ENCODE measurements at places on chromosomes 16 and 17.

DNA sequence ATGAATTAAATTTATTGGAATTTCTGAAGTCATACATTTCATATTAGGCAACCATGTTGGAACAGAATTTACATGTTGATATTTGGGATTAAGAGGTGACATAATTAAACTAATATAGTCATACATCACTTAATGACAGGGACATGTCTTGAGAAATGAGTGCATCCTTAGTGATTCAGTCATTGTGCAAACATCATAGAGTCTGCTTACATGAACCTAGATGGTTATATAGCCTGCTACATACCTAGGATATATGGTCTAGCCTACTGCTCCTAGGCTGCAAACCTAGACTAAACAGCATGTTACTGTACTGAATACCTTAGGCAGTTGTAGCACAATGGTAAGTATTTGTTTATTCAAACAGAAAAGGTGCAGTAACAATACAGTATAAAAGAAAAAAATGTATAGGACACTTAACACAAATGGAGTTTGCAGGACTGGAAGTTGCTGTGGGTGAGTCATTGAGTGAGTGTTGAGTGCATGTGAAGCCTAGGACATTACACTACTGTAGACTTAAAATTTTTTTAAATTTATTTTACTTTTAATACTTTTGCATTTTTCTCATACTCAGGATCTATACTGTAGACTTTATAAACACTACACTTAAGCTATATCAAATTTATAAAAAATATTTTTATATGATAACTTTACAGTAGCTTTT lies 85.6 kb downstream of the OMG start:
- DNase-seq: no peak

GRCh38 chr17:40431231-40431602 lies 12.0 kb upstream of the IGFBP4 start:
- DNase-seq: no peak

GRCh38 chr17:75806822-75807500 lies 22.4 kb downstream of the UNK start:
- no peak for DNase-seq

DNA sequence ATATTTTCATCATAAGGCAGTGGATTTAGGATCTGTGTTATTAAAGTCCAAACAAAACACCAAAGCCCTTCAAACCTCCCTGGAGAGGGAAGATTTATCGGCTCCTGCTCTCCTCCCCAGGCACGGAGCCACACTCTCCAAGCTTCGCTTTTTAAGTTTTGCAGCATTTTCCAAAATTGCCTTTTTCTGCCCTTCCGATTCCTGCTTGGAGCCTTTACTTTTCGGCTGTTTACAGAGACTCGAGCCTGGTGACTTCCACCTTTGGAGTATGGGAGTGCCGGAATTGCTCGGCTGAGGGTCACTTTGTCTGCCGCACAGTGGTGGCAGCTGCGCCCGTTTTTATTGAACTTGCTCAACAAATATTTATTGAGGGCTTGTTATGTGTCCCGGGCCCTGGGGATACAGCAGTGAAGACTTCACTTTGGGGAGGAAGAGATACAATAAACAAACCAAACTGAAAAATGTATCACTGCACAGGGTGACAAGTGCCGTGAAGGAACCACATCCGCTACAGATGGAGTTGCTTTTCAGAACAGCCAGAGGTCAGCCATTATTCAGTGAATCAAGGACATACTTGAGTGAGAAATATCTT lies 185.5 kb downstream of the NTN1 start:
- no peak for DNase-seq

GRCh38 chr17:32523017-32523680 lies 36.4 kb downstream of the CDK5R1 start:
- no peak for DNase-seq

DNA sequence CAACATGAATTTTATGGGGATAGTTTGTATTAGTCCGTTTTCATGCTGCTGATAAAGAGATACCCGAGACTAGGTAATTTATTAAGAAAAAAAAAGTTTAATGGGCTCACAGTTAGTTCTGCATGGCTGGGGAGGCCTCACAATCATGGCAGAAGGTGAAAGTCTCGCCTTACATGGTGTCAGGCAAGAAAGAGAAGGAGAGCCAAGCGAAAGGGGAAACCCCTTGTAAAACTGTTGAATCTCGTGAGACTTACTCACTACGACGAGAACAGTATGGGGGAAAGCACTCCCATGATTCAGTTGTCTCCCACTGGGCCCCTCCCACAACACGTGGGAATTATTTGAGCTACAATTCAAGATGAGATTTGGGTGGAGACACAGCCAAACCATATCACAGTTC lies 181.5 kb downstream of the PRKCA start:
- DNase-seq: no peak

DNA sequence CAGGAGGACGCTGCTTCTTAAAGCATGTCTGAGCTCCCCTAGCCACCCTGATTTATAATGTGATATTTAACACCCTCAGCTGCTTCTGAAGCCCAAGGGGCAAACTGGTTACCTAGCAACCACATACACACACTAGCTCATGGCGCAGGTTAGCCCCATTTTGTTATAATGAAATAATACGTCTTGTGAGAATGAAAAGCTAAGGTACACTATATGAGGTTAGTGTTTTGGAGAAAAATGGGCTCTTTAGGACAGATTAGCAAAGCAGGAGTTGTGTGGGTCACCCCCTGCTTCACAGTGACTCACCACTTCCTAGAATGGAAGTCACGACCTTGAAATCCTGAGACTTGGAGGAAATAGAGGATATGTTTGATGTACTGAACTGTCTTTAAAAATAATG lies 404.8 kb upstream of the HSBP1 start:
- DNase-seq: no peak

- no peak for DNase-seq
These were observed 145.3 kb downstream of the IRF8 start for GRCh38 chr16:86044241-86044671.

GRCh38 chr17:39767147-39767546 lies 29.4 kb downstream of the GRB7 start:
- DNase-seq: no peak

- no peak for DNase-seq
These were observed 8.0 kb downstream of the SYNGR3 start for GRCh38 chr16:1997494-1998359.

- no peak for DNase-seq
These were observed 47.5 kb upstream of the CLEC3A start for GRCh38 chr16:77974883-77975282.

GRCh38 chr17:49359990-49360795 lies 1.9 kb downstream of the ZNF652 start:
- DNase-seq: no peak

DNA sequence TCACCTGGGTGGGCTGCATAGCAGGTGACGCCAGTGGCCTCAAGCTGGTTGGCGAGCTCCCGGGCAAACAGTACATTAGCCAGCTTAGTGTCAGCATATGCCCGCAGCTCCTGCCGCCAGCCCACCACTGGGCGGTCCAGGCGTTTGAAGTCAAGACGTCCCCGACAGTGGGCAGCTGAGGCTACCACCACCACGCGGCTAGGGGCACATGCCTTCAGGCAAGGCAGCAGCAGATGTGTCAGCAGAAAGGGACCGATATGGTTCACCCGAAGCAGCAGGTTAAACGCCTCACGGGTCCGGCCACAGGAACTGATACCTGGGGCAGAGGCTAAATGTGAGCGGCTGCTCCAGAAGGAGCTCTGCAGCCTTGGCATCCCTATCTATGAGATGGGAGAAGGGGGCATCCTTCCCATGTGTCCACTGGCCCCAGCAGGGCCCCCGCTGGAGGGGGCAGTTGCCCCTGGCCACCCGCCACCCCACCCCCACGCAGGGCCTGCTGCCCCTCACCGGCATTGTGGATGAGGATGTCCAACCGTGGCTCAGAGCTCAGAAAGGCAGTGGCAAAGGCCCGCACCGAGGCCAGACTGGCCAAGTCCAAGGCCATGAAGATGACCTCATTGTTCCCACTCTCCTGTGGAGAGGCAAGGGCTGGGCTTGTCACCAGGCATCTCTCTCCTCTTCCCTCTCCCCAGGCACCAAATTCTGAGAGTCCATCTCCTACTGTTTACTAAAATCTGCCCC lies 1.7 kb downstream of the DHRS13 start:
- no peak for DNase-seq

DNA sequence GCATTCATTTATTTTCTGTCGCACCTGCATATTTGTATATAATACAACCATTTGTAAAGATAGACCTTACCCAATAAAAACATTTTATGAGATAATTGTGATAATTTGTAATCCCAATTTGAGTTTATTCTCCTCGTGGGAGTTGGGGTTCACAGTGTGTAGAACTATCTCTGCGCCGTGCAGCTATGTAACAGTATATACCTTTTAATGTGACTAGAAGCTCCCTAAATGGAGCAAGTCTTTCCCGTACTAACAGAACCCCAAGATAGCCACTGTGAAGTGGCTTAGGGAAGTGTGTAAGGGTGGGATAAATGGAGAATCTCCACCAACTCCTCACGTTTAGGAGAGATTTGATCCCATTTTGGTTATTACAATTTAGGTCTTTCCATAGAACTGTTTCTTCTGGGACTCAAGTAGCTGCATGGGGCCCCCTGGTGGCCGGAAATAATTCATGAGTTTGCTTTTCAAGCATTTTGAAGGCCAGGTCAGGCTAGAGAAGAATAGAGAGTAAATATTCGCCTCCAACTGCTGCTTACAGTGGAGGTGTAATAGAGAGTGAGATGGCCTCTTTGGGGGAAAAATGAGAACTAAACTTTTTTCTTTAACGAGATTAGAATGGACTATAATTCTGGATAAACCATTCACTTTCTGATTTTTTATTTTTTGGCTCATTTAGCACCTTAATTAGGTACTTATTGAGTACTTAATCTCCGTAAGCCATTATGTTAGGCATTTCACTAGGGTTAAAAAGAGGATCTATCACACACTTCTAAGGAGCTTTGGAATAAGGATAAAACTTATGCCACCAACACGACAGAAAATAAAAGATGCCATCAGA lies 4.5 kb downstream of the TMEM100 start:
- DNase-seq: peak; percentile 61

GRCh38 chr16:28179354-28179753 lies 32.4 kb downstream of the XPO6 start:
- DNase-seq: no peak

- DNase-seq: no peak
These were observed 470 bp downstream of the KRT23 start for GRCh38 chr17:40936976-40937375.

DNA sequence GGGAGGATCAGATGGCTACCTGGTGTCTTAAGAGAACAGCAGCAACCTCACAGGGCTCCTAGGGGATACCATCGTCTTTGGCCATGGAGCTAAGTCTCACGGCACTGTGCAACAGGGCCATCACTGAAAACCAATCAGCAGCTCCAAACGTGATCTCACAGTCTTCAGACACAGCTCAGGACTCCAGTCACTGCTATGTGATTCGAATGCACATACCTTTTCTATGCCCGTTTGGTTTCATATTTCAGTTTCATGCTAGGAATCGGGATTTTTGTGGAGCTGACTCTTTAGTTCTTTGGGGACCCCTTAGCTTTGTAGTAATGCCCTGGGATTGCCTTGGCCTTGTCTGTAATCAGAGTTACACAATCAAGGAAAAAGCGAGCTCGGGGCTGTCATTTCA lies 162.8 kb upstream of the CDH11 start:
- DNase-seq: no peak

DNA sequence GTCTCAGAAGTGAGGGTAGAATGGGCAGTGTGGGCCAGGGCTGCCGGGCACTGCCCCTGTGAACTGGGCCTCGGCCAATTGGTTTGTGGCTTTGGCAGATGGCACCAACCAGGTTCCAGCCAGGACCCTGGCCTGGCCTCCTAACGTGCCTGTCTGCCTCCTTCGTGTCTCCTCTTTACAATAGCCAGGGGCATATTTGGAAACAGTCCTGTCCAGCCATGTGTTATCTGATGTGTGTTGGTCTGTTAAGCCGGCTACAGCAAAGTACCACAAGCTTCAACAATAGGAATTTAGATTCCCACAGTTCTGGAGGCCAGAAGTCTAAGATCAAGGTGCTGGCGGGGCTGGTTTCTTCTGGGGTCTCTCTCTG lies 14.6 kb downstream of the CRISPLD2 start:
- DNase-seq: no peak

- DNase-seq: no peak
These were observed 19.7 kb downstream of the CYB5B start for GRCh38 chr16:69443927-69444631.

DNA sequence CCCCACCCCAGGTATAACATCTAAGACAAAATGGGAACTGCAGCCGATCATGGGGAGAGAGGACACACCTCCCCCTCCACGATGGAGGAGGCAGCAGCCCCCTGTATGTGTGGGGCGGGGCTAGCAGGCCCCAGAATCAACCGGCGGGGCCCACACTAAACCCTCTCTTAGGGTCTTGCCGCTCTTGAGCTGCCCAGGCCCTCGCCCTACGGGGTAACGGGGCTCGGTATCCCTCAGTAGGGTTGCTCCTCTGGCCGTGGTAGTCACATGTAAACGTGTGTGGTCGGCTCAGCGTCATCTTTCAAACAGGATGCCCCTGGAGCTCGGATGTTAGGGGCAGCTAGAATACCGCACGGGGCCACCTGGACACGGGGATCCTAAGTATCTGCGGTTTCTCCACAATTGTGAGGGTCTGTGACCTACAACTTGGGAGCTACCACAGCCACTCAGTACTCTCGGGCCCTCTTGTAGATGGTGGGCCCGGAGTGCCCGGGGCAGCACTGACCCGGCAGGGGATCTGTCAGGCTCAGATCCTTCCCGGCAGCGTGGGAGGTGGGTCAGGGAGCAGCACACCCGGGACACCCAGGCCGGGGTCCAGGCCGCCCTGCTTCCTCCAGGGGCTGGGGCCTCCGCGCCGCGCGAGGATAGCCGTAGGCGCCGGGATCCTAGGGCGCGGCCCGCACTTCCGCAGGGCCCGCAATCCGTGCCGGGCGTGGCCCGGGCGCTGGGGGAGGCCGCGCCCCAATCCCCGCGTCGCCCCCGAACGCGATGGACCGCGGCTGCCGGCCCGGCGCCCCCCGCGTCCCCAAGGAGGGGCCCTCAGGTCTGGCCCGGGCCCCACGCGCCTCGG lies 781 bp downstream of the ARHGDIA start:
- peak; percentile 25 for DNase-seq

GRCh38 chr17:43129671-43130010 lies 4.5 kb upstream of the BRCA1 start:
- DNase-seq: no peak

- peak; percentile 82 for DNase-seq
These were observed 19.0 kb downstream of the SPIRE2 start for GRCh38 chr16:89847051-89847939.

DNA sequence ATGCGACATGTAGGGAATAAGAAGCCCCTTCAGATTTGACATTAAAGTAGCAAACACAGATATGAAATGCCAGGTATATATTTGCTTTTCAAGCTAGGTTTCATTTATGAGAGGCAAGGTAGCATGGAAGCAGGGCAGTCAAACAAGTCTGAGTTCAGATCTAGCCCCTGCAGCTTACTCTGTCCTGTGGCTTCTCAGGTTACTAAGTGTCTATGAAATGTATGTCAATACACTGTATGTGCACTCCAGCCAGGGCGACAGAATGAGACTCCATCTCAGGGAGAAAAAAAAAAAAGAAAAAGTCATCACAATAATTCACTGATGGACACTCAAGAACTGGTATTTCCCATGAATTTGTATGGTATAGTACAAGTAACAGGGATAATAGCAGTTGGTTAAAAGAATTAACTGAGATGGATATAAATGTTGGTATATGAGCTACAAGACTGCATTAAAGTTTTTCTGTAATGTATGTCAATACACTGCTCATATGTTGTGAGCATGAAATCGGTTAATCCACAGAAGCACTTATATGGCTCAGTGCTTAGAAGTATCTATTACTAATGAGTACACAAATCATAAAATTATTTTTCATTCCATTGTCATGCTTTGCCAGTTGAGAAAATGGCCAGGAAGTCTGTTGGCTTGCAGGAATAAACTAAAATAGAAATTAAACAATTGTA lies 2.9 kb upstream of the WSB1 start:
- DNase-seq: no peak

All from COR-L47 (cell line).